ENCODE measurements at places on chromosomes 2 and 18.
A peak's percentile ranks its signal among the peaks of the same experiment; 100 is the strongest.

DNA sequence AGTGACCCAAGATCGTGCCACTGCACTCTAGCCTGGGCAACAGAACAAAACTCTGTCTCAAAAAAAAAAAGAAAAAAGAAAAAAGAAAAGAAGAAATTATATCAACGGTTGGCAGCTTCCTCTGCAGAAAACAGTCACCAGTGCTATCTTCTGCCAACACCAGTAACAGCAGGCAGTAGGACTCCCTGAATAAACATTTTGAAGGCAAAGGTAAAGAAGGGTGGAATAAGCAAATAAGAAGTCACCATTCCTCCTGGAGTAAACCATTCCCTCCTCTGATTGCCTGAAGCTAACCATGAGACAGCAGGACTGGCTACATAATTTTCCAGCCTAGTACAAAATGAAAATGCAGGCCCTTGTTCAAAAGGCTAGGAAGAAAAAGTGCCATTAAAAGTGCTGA is 9.0 kb upstream of the RNF103 start:
- peak; percentile 74 for DNase-seq

DNA sequence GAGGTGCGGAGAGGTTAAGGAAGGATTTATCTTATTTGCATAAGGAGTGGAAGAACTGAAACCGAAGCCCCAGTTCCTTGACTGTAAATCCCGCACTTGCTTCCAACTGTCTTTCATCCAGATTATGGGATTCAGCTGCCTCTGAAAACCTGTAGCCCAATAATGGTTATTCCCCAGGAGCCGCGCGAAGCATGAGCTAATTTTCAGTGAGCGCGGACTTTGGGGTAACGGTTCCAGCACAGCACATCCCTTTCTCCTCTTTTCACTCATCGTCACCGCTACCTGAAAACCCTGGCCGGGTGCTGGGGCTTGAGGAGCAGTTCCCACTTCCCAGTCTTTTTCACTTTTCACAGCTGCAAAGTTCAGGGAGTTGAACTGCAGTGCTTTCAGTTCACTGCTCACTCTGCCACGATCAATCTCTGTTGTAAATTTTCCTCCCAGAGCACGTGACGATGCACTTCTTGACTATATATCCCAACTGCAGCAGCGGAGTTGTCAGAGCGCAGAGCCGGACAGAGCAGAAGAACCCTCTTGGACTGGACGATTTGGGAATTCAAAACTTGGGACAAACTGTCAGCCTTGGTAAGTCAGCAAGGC is at the start of gene KCNE4:
TSS of gene KCNE4 (plus strand) at position 498 of the 597 bp plus-strand sequence. CDS start 641 bp downstream, outside the sequence.
- DNase-seq, result no peak

DNA sequence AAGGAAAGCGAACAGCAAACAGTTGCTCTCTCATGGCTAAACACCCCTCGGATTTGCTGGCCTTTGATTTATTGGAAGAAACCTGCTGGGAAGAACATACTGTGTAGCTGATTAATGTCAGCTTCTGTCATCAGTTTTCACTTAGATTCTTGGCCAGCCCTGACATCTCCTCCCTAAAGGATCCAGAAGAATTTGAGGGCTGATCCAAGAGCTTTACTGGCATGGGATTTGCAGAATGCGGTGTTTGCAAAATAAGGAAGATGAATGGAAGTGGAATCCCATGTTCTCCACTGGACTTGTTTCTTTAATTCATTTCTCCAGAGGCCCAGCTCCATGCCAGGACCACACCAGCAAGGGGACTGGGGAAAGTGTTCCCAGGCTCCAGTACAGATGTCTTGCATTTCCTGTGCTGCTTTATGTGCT is 80.5 kb downstream of the RDH14 start:
- DNase-seq, result peak; percentile 36

GRCh38 chr2:44652701-44653100 is 288.8 kb upstream of the SIX3 start:
- DNase-seq, result peak; percentile 28

DNA sequence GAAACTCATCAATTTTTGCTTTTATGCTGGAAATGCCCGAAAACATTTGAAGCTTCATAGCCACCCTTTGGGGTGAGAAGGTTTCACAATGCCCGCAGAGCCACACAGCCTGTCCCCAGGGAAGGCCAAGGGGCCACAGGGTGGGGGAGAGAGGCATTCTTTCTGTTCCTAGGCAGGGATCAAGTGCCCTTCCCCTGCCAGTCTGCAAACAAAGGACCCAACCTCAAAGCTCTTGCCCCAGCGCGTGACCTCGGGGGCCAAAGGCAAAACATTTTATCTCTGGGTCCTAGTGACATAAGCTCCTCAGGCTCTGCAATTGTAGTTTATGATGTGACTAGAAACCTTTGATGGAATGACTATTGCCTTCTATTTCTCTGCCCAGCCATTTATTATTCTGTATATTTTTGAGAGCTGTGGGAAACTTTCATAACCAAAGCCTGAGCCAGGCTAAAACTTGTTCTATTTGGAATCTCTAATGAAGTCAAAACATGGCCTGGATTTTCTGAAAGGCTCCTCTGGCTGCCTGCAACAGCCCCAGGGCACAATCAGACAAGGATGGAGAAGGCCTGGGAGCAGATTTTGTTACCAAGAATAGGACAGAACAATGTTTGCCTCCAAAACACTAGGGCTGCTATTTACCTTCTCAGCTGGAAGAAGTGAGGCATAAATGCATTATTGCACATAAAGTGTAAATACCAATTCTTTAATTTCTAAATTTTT is 137.2 kb upstream of the KCTD1 start:
- no peak for DNase-seq

GRCh38 chr18:9762526-9762925 is 54.4 kb downstream of the RAB31 start:
- DNase-seq, result no peak

DNA sequence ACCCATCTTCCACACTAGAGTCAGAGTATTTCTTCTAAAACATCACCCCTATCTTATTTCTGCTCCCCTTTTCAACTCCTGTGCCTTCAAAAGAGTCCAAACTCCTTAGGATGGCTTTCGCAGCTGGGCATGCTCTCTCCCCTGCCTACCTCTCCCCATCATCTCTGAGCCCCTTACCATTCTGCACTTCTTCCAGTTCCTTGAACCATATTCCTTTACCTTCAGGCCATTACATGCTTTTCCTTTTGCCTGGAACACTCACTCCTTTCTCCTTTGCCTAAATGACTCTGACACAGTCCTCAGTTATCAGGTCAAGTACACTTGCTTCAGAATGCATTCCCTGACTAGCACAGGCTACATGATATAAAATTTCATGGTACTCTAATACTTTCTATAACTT is 22.4 kb downstream of the APOB start:
- no peak for DNase-seq

DNA sequence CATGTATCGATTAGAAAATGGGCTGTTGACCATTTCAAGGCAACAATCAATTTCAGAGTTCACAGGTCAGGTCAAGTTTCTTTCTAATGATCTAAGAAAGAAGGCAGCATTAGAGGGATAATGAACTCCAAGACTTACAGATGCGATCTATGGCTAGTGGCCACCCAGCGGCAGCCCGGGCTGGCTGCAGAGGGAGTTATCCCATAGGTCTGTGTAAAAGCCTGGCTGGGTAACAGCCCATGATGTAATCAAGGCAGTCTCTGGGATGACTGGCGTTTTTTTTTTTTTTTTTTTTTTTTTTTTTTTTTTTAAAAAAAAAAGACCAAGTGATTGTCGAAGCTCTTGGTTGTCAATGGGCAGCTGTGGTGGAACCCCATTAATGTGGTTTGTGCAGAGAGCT is 171.1 kb upstream of the SKOR2 start:
- no peak for DNase-seq

- no peak for DNase-seq
Observed at GRCh38 chr2:63056107-63057050, 5.7 kb downstream of the OTX1 start.

- no peak for DNase-seq
Observed at GRCh38 chr18:37502036-37502435, 63.6 kb downstream of the CELF4 start.

All from NCI-H446 treated with DMSO at 0.1 percent for 48 hours (cell line).